Fibroblast of upper back skin (primary cell): ENCODE measurements at places on chromosomes 7 and 10.

DNA sequence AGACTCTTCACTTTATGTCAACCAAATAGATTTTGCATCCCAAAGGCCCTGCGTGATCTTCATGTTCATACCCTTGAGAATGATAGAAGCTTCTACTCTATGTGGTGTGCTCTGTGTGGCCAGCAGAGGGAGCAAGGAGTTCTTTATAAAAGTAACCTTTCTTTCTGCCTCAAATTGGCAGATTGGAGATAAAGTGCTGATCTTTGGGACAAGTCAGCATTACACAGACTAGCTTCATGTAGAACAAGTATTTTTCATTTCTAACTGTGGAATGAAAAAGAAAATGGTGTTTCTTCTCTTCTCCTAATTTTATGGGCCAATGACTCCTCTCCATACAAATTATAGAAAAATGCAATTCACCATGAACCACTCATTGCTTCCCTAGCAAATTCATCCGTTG is 1214.1 kb downstream of the SORCS1 start:
- peak; percentile 64 for DNase-seq

DNA sequence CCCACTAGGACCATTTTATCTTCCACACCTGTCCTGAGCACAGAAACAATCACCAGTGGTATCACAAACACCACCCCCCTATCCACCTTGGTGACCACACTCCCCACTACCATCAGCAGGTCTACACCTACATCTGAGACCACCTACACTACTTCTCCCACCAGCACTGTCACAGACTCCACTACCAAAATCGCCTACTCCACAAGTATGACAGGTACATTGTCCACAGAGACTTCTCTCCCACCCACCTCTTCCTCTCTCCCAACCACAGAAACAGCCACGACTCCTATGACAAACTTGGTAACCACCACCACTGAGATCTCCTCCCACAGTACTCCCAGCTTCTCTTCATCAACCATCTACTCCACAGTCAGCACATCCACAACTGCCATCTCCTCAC is 3.3 kb downstream of the MUC3A start:
- no peak for DNase-seq

- DNase-seq: no peak
These were observed 451.7 kb upstream of the FOXK1 start for GRCh38 chr7:4230352-4230751.

DNA sequence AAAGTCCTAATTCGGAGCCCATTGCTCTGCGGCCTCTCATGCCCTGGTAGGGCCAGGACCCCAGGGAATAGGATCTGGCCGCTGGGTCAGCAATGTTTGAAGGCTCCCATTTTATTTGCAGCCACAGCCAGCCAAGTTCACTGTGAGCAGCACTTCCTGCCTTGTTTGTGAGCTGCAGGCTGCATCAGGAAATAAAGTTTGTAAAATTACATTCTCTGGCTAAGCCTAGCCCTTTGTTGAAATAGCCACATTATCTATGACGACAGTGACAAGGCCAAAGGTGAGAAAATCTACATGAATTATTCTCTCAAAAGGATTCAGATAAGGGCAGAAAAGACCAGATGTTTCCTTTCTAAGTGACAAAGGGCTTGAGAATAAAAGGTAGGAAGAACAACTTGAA is 23.7 kb upstream of the ITGB1 start:
- peak; percentile 52 for DNase-seq

- DNase-seq: no peak
These were observed 34.5 kb upstream of the EGR2 start for GRCh38 chr10:62850646-62851045.

DNA sequence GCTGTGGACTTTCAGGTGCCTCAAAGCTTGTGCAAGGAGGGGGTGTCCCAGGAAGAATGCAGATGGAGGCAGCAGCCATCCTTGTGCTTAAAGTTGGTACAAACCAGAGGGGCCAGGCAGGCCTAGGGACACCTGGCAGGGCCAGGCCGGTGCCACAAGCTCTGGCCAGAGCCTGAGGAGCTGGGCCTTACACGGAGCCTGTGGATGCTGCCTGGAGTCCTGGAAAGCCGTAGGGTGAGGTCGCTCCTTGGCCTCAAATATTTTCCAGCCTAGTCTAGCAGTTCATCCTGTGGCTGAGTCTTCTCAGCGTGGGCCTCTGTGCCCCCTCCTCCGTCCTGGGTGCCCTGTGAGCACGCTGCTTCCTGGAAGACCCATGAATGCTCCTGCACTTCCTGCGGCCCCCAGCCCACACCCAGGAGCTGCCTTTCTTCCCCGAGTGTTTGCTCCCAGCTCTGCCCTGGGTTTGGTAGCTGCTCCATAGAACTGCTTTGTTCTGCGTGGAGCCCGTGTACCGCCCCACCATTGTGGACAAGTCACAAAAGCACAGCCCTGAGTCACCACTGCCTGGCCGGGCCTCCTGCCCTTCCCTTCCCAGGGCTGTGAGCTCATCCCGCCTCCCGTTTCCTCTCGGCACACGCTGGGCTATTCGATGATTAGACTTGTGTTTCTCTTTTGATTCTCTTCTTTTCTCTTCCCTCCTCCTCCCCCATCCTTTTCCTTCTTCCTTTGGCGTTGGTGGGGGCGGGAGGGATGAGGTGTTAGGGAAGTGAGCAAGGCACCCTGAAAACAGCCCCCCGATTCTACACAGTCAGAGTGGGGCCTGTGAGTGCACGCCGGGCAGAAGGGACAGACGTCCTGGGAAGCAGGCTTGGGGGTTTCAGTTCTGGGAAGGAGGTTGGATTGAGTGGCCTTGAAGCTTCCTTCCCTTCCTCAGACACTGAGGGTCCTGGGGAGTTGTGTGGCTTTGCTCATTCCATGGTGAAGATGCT is 73.2 kb upstream of the SHH start:
- peak; percentile 38 for DNase-seq
